Omental fat pad (tissue), 4 donors: ENCODE measurements at places on chromosomes 1 and 21.

GRCh38 chr1:224644553-224645154 is 28.5 kb downstream of the CNIH3 start:
- DNase-seq = no peak

DNA sequence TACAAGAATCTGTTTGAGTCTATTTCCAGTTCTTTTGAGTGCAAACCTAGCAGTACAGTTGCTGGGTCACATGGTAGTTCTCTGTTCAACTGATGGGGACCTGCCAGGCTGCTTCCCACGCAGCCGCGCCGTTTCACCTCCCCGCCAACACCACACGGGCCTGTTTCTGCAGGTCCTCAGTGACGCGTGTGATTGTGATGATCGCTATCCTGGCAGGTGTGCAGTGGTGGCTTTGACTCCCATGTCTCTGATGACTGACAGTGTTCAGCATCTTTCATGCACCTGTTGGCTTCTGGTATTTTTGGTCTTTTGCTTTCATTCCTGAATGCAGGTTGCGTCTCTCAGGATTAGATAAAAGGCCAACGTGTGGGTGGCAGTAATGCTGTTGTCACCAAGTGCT is 41.6 kb downstream of the FAAP20 start:
- no peak for DNase-seq

GRCh38 chr1:154736841-154737240 is 128.9 kb upstream of the ADAR start:
- DNase-seq = no peak

GRCh38 chr1:57281324-57281723 is 142.5 kb downstream of the DAB1 start:
- no peak for DNase-seq

- no peak for DNase-seq
Measured at GRCh38 chr1:13679651-13680050, 20.3 kb upstream of the PRDM2 start.

DNA sequence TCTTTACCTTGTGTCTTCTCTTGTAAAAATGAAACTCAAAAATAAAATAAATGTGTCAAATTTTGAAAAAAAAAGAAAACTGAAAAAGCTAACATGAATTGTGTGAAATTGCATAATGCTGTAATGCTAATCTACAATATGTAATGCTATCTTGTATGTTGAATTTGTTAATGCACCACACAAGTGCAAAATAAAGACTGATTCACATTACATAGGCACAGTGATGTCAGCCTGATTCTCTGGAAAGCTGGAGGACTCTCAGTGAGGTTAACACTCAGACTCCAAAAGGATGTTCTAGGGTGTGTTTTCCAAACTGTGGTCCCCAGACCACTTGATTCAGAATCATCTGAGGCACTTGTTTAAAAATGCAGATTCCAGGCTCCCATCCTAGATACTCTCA is 25.6 kb downstream of the SYT11 start:
- no peak for DNase-seq
